ENCODE measurements at places on chromosomes 13 and 19. TPM values are rescaled to one million over a fixed set of nuclear protein-coding genes. Genes with fewer than 3 reads are reported as not detected.
A peak's percentile ranks its signal among the peaks of the same experiment; 100 is the strongest.

The CGB1 gene
- not detected for total RNA-seq

The LHB gene
- total RNA-seq: not detected

The NLRP9 gene
- total RNA-seq: not detected

The LRG1 gene
- 1.1 TPM for total RNA-seq

The PINLYP gene
- 4.6 TPM for total RNA-seq

The VAV1 gene
- 7.9 TPM for total RNA-seq

The DHX34 gene
- 11.5 TPM for total RNA-seq

The CNN1 gene
- total RNA-seq: 327 TPM

- DNase-seq: no peak
These were observed 39.4 kb downstream of the TMED1 start for GRCh38 chr19:10796653-10797052.

GRCh38 chr19:51020988-51021651 lies 1.6 kb upstream of the KLK10 start:
- no peak for DNase-seq

DNA sequence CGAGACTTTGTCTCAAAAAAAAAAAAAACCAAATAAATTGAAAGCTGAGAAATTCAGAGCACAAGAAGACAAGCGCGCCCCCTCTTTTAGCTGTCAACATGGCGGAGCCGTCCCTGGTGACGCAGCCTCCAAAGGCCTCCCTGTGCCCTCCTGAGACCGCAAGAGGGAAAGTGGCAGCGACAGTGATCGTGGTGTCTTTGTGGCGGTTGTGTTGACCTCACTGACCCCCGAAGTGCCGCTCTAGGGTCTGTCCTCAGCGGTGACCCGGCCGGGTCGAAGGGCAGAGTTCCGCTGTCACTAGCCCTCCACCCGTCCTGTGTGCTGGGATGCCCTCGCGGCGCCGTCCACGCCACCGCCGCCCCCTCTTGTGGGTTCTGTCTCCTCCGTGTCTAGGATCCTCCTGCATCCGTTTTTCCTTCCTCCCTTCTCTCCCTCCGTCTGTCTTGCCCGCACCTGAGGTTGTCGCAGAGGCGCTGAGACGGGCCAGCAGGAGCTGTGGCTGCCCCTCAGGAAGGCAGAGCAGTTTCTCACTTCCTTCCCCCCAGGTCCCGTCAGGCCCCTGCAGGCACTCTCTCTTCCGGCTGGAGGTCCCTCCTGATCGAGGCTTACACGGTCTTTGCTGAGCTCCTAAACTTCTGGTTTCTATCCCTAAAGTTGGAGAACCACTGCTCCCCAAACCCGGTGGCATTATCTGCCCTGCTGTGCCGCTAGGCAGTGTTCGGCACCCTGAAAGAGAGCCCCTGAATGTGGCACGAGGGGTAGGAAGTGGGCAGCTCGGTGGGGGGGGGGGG lies 7.2 kb downstream of the UHRF1 start:
- DNase-seq: no peak

GRCh38 chr19:44026622-44027021 lies 1.4 kb downstream of the ZNF222 start:
- DNase-seq: no peak

DNA sequence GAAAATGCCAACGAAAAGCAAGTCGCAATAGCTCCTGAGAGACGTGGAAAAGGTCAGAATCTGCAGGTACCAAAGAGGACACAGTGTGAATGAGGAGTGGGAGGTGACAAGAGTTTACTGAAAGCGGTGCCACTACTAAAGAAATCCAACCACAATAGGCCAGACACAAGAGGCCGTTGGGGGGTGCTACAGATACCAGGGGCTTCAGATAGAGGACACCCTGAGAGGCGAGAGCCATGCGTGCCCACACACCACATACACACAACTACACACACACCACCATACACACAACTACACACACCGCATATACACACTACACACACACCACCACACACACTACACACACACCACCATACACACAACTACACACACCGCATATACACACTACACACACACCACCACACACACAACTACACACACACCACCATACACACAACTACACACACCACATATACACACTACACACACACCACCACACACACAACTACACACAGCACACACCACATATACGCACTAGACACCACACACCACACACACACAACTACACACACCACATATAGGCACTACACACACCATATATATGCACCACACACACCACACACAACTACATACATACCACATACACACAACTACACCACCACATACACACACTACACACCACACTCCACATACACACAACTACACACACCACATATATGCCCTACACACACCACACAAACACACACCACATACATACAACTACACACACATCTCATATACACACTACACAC lies 28.5 kb downstream of the CRYL1 start:
- no peak for DNase-seq

DNA sequence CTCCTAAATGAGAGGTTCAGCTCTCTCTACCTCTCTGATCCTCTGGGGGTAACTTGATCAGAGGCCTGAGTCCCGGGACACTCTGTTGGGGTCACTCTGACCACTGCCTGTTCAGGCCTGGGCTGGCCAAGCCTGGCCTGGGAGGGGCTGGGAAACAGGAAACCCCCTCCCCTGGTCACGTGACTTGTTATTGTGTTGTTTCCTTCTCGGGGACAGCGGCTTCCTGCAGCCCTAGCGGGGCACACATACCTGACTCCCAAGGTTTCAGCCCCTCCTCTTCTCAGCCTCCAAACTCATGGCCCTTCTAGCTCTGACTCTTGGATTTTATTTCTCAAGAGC lies at the start of gene USHBP1:
USHBP1 (minus strand) TSS at position 105 of the 339 bp plus-strand sequence. CDS start 446 bp downstream, outside the sequence.
- no peak for DNase-seq

DNA sequence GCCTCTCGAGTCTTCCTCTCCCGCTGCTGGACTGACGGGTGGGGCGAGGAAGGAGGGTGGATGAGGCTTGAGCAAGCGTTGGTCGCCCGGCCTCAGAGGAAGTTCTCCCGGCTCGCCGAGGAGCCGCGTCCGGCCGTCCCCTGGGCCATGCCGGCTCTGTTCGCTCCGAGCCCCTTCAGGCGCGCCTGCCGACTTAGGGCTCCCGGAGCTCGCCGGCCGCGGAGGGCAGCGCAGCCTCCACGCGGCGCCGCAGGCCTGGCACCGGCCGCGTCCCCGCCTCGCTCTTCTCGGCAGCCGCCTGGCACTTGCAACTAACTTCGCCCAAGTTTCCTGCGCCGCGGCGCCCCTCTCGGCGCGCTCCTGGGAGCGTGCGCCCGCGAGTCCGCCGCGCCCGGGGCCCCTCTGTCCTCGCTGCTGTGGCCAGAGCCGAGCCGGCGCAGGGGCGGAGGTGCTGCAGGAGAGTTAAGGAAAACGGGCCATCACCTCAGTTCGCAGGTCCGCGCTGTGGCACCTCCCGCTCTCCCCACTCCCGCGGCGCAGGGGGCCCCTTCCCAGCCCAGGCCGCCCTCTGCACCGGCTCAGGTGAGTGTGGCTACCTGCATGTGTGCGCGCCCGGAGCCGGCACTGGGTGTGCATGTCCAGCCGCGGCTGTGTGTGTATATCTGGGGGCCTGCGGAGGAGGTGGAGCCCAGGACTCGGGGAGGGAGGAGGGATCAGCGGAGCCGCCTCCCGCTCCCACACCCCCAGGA lies 641 bp upstream of the SOX21 start:
- no peak for DNase-seq

DNA sequence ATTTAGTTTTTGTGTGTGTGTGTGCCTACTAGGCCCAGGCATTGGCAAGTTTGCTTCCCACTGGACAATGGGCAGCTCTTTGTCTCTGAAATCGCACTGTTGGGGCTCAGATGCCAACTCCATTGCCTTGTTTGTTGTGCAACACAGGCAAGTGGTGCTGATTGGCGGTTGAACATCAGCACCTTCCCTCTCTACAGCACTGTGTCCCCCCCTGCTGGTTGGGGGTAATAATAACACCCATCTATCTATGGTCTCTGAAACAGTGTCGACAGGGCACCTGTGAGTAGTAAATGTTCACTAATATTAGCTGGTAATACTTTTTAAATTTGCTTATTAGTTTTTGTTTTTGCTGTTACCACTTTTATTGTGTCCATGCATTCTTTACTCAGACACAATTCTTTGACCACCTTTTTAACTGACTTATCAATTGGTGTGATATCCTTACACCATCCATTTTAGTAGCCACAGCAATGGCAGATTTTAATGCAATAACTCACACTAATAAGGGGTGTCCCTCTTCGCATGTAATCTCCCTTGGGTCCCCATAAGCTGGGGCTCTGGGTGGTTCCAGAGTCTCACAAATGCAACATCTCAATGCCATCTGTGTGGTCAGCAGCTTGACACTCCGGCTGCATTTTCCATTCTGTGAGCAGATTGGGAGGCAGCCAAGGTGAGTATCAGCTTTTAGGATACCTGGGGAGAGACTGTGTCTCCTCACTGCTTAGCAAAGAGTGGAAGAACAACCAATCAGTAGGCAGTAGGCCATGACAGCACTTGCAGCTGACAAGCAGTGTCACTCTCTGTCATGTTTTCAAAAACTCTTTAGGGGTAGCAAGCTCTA lies 47.7 kb upstream of the UQCRFS1 start:
- no peak for DNase-seq

DNA sequence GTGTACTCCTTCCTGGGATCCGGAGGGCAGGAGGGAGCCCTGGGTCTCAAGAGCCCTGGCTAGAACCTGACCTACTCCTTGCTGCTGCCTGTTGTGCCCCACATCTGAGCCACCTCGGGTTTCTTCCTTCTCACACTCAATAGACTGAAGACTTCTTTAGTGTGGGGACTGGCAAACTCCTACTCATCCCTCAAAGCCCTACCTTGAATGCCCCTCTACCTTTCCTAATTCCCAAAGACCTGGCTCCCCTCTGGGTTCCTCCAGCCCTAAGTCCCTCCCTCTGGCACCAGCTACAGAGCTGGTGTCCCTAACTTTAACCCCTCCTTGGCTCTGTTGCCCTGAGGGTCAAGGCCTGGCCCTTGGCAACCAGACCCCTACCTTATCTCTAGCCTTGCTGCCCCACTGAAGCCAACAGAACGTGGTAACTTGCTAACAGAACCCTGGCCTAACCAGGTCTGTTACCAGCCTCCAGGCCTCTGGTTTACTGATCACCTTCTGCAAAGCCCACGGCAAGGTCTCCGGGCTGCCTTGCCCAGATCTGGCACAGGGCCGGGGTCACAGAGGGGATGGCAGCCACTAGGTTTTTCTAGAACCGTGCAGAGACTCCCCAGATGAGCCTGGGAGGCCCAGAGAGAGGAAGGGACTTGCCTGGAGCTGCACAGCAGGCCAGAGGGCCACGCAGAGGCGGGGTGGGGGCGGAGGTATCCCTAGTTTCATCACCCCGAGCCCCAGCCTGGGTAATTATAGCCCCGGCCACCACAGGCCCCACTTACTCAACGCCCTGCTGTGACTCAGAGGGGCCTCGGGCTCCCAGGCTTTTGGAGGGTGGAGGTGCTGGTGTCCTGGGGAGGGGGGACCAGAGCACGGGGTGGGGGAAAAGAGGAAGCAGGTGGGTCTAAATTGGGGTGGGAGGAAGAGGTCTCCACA lies 15.3 kb downstream of the ZBTB7A start:
- DNase-seq: no peak

- DNase-seq: no peak
These were observed 76.6 kb downstream of the STOML3 start for GRCh38 chr13:38914070-38914469.

DNA sequence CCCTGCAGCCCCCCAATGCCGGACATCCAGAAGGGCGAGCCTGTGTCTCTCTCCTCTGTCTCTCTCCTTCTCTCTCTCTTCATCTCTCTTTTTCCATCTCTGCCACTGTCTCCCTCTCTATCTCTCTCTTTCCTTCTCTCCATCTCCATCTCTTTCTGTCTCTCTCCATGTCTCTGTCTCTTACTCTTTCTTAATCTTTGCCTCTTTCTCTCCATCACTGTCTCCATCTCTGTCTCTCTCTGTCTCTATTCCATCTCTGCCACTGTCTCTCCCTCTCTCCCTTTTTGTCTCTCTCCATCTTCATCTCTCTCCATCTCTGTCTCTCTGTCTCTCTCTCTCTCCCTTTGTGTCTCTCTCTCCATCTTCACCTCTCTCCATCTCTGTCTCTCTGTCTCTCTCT lies 25.7 kb upstream of the TCF3 start:
- no peak for DNase-seq

DNA sequence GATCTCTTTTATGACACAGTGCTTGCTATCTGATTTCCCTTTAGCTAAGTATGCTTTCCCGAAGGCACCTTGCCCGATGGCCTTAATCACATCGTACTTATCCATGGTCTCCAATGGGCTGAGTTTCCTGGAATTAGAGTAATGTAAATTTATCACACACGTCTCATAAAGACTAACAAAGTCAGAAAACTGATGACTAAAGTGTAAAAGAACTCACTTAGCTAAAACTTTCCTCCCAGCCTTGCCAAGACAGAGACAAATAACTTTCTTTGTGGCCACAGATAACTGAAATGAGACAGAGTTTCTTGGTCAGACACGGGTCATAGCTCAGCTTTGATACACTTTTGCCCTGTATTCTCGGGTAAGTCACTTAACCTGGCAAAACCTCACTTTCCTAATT lies 1.5 kb downstream of the NEK5 start:
- no peak for DNase-seq

- DNase-seq: no peak
These were observed 51.2 kb downstream of the ZNF45 start for GRCh38 chr19:43883864-43884263.

DNA sequence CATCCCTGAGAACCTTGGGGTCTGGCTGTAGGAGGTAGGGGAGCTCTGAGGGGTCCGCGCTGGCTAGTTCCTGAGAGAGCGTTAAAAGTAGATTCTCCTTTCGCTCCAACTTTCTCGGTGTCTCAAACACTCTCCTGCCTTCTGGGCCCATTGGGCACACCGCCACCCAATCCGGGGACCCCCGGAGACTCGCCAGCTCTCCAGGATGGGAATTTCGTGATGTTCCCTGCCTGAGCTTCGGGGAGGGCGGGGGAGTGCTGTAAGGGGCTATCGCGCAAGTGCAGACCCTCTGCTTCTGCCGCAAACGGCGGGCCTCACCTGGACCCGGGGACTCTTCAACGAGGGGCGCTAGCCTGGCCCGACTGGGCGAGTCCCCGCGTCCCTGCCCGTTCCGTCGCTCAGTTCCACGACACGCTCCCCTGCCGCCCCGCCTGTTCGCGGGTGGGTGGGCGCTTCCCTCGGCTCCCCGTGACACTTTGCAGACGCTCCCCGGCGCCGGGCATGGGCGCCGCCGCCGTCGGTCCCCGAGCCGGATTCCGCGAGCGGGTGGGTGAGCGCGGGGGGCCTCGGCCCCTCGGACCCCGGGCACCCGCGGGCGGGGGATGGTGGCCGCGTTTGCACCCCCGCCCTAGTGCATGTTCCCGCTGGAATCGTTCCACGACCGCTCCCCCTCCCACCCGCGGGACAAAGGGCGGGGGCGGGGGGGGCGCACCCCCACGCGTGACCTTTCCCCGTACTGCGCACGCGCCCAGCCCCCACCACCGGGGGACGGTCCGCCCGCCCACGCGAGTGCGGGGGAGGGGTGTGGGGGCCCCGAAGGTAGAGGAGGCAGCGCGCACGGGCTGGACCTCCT lies at the start of gene CCDC106:
CCDC106 (plus strand) TSS at position 481 of the 853 bp plus-strand sequence. CDS start 835 bp downstream, outside the sequence.
- peak; percentile 81 for DNase-seq

Data from uterus (tissue), 4 donors.